Type B pancreatic cell (in vitro differentiated cells): ENCODE measurements at places on chromosomes 11 and 22.
A peak's percentile ranks its signal among the peaks of the same experiment; 100 is the strongest.

DNA sequence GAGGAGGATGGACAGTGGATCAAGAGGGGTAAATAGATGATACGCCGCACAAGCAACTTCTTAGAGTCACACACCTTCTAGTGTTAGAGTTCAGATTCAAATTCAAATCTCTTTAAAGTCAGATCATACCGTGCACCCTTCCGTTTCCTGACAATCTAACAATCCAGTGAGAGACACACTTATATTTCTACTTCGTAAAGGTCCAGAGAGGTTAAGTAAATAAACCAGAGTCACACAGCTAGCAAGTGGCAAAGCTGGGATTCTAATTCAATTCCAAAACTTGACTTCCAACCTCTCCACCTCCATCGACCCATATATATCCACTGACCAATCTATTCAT is 34.0 kb downstream of the MIAT start:
- peaks cover 5% of the 10 kb centered on the region for H3K4me1 ChIP-seq
- DNase-seq = no peak
- H3K27ac ChIP-seq = no peak overlapping the region
- no peaks in the 10 kb centered on the region for H3K27me3 ChIP-seq
- no peak overlapping the region for H3K4me3 ChIP-seq
- peaks cover 7% of the 10 kb centered on the region for H3K36me3 ChIP-seq

GRCh38 chr22:29096736-29097669 is 24.2 kb downstream of the KREMEN1 start:
- peak overlapping the region; percentile 44 for H3K27ac ChIP-seq
- H3K27me3 ChIP-seq = no peaks in the 10 kb centered on the region
- H3K4me1 ChIP-seq = peaks cover 39% of the 10 kb centered on the region
- H3K36me3 ChIP-seq = peaks cover 10% of the 10 kb centered on the region

DNA sequence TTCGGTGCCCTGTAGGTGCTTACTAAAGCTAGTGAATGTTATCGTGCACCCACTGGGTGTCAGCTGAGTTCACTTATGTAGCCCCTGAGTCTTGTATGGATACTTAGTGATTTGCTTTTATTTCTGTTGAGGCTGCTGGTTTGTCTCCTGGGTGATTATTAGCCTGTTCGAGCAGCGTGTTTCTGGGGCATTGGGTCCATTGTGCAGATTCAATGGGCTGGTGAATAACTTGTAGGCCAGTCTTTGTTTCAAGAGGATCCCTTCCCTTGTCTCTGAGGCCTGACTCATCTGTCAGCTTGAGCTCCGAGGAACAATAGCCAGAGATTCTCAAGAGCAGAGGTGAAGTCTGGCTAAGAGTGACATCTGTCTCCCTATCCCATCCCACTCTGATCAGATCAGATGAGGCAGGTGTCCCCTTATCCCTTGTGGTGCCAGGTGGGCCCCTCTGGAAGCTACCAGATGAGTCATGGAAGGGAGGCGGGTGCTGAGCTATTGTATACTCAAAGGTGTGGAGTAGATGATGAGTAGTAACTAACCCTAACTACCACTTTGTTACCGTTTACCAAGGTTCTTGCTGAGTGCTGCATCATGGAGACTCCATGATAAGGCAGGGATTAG is 3.7 kb downstream of the MIAT start:
- peaks cover 15% of the 10 kb centered on the region for H3K4me1 ChIP-seq
- H3K27me3 ChIP-seq = peaks cover 56% of the 10 kb centered on the region
- H3K4me3 ChIP-seq = peak overlapping the region; percentile 27
- H3K36me3 ChIP-seq = no peaks in the 10 kb centered on the region
- DNase-seq = no peak

GRCh38 chr22:32712644-32713355 is 88.7 kb upstream of the TIMP3 start:
- no peak overlapping the region for H3K4me3 ChIP-seq
- no peak overlapping the region for H3K27ac ChIP-seq
- peaks cover 3% of the 10 kb centered on the region for H3K27me3 ChIP-seq
- no peak for DNase-seq
- peaks cover 6% of the 10 kb centered on the region for H3K4me1 ChIP-seq

DNA sequence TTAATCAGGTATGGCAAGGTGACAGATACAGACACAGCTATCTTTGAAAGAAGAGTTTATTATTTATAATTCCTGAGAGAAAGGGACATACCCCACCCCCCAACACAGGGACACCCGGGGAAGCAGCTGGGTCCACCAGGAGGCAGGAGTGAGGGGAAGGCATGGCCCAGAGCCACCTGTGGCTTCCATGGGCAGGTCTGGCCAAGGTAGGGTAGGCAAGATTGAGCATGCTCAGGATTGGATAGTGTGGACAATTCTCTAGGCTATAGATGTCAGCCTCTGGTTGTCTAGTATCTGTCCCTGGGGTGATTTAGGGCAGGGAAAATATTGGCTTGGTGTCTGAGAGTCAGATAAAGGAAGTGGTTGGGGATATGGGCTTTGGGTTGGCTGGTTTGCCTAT is 27.5 kb upstream of the SMIM35 start:
- H3K4me3 ChIP-seq = no peak overlapping the region
- peaks cover 4% of the 10 kb centered on the region for H3K4me1 ChIP-seq

DNA sequence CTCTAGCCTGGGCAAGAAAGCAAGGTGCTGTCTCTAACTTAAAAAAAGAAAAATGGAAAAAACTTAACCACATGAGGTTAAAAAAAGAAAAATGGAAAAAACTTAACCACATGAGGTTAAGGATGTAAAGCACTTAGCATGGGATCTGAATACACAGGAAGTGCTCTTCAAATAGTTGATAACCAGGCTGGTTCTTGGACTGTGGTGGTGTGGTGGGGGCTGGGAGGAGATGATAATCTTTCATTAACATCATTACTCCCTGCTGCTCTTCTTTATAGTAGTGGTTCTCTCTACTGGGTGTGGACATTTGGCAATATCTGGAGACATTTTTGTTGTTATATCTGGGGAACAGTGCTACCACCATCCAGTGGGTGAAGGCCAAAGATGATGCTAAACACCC is 88.4 kb downstream of the TTC17 start:
- H3K4me1 ChIP-seq = no peaks in the 10 kb centered on the region
- H3K4me3 ChIP-seq = no peak overlapping the region
- peaks cover 38% of the 10 kb centered on the region for H3K36me3 ChIP-seq

DNA sequence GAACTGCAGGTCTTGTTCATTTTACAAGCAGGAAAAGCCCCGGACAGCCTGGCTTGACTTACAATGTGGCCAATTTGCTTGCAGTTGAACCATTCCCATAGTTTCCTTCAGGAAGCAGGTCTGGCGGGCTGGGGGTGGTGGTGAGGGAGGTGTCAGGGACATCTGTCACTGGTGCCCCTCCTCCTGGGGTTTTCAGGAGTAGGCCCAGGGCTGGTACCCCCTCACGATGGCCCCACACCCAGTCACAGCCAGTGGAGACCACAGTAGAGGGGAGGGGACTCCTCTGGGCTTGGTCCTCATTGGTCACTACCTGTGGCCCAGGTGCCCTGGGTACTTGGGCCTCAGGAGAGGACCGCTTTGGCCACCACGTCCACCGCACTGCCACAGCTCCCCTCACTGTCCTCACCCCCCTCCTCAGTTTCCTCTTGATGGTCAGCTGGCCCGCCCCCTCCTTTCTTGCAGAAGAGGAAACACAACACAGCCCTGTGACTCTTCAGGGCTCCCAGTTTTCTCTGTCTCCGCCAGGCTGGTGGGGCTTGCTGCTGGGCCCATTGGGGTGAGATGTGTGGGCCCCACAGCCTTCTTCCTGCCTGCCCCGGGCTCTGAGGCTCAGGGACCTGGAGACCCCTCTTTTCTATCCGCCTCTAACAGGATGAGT is 39.8 kb upstream of the SHISAL1 start:
- H3K4me1 ChIP-seq = peaks cover 15% of the 10 kb centered on the region
- no peaks in the 10 kb centered on the region for H3K36me3 ChIP-seq
- no peak for DNase-seq
- H3K4me3 ChIP-seq = no peak overlapping the region
- no peak overlapping the region for H3K27ac ChIP-seq

GRCh38 chr11:120344302-120345004 is 8.2 kb downstream of the ARHGEF12 start:
- H3K36me3 ChIP-seq = no peaks in the 10 kb centered on the region
- DNase-seq = no peak
- H3K27me3 ChIP-seq = no peaks in the 10 kb centered on the region

DNA sequence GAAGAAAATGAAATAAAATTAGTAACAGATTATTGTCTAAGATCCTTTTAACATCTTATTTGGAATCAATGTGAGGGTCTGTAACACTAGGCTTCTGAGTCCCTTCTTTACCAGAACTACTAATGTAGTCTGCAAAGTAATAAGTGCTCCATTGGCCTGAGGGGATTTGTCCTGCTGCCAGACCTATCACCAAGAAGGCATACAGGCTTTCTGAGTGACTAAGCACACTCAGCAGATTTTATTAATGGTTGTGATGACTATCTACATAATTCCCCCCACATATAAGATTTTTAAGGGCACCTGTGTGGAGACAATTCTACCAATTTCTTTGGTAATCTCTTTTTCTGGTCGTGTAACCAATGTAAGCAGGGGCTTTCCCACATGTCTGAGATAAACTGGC is 365.0 kb upstream of the FAT3 start:
- H3K27ac ChIP-seq = no peak overlapping the region
- H3K4me1 ChIP-seq = no peaks in the 10 kb centered on the region
- H3K27me3 ChIP-seq = no peaks in the 10 kb centered on the region
- H3K4me3 ChIP-seq = no peak overlapping the region
- H3K36me3 ChIP-seq = no peaks in the 10 kb centered on the region

DNA sequence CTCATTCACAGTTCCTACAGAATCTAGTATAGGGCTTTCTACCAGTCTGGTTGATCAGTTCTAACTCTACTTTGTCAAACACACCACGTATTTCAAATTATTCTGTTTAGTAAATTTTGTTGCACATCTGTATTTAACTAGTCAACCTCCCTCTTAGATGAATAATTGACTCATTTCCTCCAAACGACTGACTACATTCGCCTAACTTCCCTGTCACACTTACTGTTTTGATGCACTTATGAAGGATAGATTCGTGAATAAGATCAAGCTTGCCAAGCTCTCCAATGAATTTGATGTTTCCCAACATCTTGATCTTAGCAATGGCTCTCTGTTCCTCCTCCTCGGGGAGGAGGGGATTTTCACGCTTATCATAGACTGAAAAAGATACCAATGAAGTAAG is 5.0 kb downstream of the EIF4G2 start:
- peak overlapping the region; percentile 23 for H3K4me3 ChIP-seq
- no peaks in the 10 kb centered on the region for H3K27me3 ChIP-seq
- peaks cover 30% of the 10 kb centered on the region for H3K4me1 ChIP-seq
- no peak for DNase-seq

DNA sequence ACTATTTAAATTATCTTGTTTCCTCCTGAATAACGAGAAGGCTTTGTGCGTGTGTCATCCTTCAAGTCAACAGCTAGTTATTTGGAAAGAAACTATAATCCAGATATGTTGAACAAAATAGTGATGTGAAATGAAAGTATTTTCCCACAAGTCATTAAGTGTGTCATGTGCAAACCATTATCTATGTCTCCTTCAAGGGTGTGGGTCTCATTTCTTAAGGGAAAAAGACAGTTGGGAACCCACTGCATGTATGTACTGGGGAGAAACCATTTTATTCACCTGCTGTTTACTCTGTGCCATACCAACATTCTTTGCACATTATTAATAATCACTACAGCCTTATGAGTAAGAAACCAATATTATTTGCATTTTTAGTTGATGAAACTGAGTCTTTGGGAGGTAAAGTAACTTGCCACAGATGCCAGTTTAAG is 145.3 kb upstream of the CTSC start:
- no peaks in the 10 kb centered on the region for H3K36me3 ChIP-seq
- no peak overlapping the region for H3K4me3 ChIP-seq
- no peaks in the 10 kb centered on the region for H3K4me1 ChIP-seq
- DNase-seq = no peak
- peaks cover 2% of the 10 kb centered on the region for H3K27me3 ChIP-seq

GRCh38 chr11:121591405-121592033 is 138.8 kb upstream of the SORL1-AS1 start:
- peak; percentile 78 for DNase-seq
- no peak overlapping the region for H3K27ac ChIP-seq
- no peaks in the 10 kb centered on the region for H3K27me3 ChIP-seq
- H3K36me3 ChIP-seq = peaks cover 25% of the 10 kb centered on the region

- DNase-seq = no peak
- no peak overlapping the region for H3K4me3 ChIP-seq
- no peaks in the 10 kb centered on the region for H3K27me3 ChIP-seq
- H3K36me3 ChIP-seq = peaks cover 13% of the 10 kb centered on the region
Observed at GRCh38 chr22:25711491-25711890, 30.5 kb upstream of the MYO18B start.

DNA sequence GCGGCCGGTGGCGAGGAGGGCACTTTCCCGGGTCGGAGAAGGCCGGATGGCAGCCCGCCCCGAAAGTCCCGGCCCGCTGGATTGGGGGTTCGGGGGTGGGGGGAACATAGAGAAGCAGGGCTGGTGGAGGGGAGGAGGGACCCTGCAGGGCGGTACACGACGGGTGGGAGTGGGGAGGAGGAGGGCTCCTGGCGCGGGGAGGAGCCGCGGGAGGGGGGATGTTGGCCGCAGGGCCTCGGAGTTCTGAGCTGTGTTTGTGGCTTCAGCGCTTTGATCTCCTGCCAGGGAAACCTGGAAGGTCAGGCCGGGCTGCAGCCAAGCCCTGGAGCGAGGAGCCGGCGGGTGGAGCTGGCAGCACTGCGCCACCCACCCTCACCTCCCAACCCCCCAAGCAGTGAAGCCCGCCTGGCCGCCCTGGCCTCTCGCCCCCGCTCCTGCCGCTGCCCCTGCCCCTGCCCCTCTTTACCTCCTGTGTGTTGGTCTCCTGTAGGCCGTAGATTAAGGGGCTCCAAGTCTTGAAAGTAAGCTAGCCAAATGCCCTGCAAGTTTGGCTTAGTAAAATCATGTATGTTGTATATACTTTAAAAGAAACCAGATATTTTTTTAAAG is 30.9 kb downstream of the C22orf31 start:
- H3K4me3 ChIP-seq = peak overlapping the region; percentile 83
- peaks cover 60% of the 10 kb centered on the region for H3K4me1 ChIP-seq

GRCh38 chr11:45067966-45068365 is 78.5 kb upstream of the PRDM11 start:
- H3K36me3 ChIP-seq = no peaks in the 10 kb centered on the region
- DNase-seq = no peak
- peaks cover 14% of the 10 kb centered on the region for H3K27me3 ChIP-seq
- peaks cover 4% of the 10 kb centered on the region for H3K4me1 ChIP-seq
- no peak overlapping the region for H3K27ac ChIP-seq

- H3K36me3 ChIP-seq = no peaks in the 10 kb centered on the region
- no peak overlapping the region for H3K4me3 ChIP-seq
- no peak overlapping the region for H3K27ac ChIP-seq
- H3K4me1 ChIP-seq = peaks cover 14% of the 10 kb centered on the region
Observed at GRCh38 chr11:36743039-36743438, 145.0 kb upstream of the RAG2 start.
